Stimulated activated CD4-positive, alpha-beta T cell treated with anti-CD3 and anti-CD28 coated beads, Interleukin-4, amount 100 ng/mL, for 4 hours (primary cell): ENCODE measurements at places on chromosomes 1 and 21.

GRCh38 chr21:36569511-36569910, 89.6 kb upstream of the CLDN14 start:
- DNase-seq: no peak

DNA sequence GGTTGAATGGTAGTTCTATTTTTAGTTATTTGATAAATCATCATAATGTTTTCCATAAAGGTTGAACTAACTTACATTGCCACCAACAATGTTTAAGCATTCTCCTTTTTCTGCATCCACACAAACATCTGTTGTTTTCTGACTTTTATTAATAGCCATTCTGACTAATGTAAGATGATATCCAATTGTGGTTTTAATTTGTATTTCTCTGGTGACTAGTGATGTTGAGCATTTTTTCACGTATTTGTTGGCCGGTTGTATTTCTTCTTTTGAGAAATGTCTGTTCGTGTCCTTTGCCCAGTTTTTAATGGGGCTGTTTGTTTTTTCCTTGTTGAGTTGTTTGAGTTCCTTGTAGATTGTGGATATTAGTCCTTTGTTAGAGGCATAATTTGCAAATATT, 24.6 kb upstream of the SLC35F3 start:
- no peak for DNase-seq

- peak; percentile 17 for DNase-seq
These were observed 1.5 kb upstream of the BATF3 start for GRCh38 chr1:212700892-212701819.

- DNase-seq: no peak
These were observed 139.9 kb downstream of the SETD4 start for GRCh38 chr21:35920436-35920835.

DNA sequence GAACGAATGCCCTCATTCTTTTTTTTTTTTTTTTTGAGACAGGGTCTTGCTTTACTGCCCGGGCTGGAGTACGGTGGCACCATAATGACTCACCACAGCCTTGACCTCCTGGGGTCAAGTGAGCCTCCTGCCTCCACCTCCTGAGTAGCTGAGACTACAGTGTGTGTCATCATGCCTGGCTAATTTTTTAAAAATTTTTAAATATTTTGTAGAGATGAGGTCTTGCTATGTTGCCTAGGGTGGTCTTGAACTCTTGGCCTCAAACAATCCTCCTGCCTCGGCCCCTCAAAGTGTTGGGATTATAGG, 69.4 kb downstream of the ALG14 start:
- no peak for DNase-seq

GRCh38 chr1:22289307-22289995, 146.6 kb upstream of the WNT4 start:
- DNase-seq: no peak
